ENCODE measurements at places on chromosomes 1 and 21. TPM values are rescaled to one million over a fixed set of nuclear protein-coding genes. Genes with fewer than 3 reads are reported as not detected.

CAPN8 gene
- total RNA-seq: 1.00 TPM

ZBTB8OS gene
- 37.0 TPM for total RNA-seq

TNFSF18 gene
- total RNA-seq: not detected

MTARC2 gene
- 13.3 TPM for total RNA-seq
